Muscle of arm (tissue), 14 donors: ENCODE measurements at places on chromosomes 2 and 18.

GRCh38 chr2:60838481-60838880 is 42.9 kb upstream of the REL start:
- no peak for DNase-seq

DNA sequence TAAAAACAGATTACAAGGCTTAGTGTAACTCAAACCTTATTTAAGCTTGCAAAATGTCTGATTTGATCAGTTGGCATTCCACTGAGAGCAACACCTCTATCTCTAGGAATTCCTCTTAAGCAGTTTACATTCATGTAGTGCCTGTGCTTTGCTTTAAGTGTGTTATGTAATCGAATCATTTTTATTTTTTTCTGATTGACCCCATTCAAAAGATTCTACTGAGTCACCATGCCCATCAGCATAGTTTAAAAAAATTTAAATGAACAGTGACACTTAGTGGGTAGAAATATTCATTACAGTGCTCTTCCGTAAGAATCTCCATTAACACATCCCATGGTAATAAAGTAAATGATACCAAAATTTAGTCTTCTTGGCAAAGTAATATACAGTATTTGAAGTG is 67.8 kb upstream of the SLC4A10 start:
- DNase-seq, result no peak

DNA sequence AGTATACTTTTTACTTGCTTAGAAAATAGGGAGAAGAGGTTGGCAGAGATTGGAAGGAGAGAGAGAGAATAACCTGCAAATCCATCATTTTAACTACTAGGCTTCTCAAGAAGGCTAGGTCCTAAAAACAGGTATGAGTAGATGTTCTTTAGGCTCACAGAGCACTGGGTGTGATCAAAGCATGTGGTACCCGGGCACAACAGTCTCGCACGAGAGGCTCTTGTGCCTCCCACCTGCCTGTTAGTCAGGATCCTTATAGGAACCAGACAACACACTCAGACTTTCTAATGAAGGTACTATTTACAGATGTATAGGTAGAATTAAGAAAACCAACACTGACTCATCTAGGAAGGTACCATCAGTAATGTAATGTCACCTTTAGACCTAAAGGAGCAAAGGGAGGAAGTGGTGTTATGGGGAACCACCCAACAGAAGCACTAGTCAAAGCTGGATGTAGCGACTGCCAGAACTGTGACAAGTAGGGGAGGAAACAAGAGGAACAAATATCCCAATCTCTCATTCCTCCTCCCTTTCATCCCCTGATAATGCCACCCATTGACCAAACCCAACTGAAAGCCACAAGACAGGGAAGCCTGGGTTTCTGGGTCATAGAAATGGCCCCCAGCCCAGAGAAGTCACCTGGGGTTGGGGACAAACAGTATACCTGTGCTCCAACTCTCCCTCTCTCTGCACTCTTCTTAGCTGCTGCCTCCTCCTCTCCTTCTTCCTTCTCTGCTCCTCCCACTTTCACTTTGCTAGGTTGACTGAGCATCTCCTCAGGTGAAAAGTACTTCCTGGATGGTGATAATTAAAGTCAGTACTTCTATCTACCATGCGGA is 16.0 kb upstream of the MARCHF4 start:
- no peak for DNase-seq

- no peak for DNase-seq
These were observed 38.5 kb upstream of the GPR17 start for GRCh38 chr2:127607399-127607908.
